ENCODE measurements at places on chromosomes 4 and X.

DNA sequence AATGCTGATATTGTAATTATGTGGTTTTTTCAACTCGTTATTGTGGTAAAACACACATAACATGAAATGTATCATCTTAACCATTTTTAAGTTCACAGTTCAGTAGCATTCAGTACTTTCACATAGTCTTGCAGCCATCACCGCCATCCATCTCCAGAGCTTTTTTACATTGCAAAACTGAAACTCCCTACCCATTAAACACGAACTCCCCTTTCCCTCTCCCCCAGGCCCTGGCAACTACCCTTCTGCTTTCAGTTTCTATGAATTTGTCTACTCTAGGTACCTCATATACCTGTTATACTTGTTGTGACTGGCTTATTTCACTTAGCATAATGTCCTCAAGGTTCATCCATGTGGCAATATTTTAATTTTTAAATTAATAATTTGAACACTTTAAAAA is 380.6 kb downstream of the MAPK10 start:
- DNase-seq: no peak

DNA sequence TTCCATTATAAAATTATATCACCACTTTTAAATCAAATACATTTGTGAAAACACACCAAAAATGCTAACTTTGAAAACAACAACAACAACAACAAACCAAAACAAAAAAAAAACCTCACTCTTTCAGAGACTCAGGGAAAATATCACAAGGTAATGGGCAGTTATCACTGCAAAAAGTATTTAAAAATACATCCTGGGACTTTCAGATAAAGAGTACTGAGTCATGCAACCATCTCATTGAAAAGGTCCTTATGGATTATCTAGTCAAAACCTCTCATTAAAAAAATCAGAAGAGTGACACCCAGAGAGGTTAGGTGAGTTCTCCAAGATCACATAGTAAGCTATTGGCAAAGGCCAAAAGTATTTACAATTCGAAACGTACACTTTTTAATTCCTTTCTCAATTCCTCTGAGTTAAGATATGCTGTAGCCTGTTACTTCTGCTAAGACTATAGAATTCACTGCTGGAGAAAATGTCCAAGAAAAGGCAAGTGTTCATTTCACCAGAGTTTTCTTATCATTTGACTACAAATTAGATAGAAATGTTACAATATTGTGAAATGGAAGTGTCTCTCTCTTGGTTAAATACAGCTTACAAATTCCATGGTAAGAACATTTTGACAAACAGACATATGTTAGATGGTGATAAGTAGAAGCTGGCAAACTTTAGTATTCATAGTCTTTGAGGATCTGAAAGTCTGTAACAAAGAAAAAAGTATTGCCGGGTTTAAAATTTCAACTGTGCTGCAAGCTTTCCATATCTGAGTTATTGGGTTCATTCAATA is 9.3 kb downstream of the STX18 start:
- DNase-seq: no peak

GRCh38 chr4:152953514-152953913 is 17.4 kb downstream of the FHDC1 start:
- DNase-seq: no peak

DNA sequence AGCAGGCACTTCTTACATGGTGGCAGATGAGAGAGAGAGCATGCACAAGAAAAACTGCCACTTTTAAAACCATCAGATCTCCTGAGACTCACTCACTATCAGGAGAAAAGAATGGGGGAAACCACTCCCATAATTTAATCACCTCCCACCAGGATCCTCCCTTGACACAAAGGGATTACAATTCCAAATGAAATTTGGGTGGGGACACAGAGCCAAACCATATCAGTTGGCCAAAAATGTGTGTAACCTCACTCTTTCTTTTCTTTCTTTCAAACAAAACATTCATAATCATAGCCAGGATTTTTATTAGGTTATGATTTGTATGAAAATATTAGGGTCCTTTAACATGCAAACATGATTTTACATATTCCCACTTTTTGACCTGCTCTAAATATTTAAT is 222.1 kb downstream of the PCDH18 start:
- DNase-seq: no peak

GRCh38 chr4:39124885-39125599 is 57.3 kb upstream of the WDR19 start:
- DNase-seq: no peak

GRCh38 chrX:140710710-140711109 is 1.2 kb downstream of the LINC00632 start:
- DNase-seq: no peak

- DNase-seq: no peak
These were observed 9.5 kb downstream of the OGT start for GRCh38 chrX:71542411-71542810.

DNA sequence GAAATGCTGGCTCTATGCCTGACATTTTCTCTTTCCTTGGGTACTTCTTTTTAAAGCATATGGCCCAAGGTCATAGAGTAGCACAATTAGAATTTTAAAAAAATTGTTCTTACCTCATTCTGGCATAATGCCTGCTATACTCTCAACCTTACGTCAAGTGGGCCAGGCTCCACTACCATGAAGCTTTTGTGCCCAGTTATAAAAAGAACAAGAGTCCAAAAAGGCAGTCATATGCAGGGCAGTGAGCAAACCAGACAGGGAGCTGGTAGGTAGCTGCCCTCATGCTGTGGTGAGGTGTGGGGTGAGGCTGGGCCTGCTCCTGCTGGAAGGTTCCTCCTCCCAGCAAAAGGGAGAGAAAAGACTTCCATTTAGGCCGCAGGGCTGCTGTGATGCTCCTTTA is 64.4 kb upstream of the UCP1 start:
- no peak for DNase-seq

DNA sequence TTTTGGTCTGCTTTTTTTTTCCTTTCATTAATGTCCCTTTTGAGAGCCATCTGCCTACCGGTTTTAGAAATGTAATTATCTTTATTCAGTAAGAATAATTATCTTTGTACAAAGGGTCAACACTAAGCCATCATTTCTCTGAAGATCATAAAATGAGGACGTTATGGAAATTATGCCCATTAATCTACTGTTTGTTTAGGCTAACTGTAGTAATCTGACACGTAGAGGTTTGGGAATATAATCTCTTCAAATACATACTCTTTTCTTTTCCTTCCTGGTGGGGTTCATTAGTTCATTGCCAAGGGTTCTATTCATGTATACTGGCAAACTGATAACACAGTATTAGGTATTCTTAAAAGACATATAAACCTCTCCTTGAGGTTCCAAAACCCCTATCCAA is 3.8 kb upstream of the HSD17B13 start:
- no peak for DNase-seq

GRCh38 chr4:188282471-188283232 is 143.4 kb downstream of the TRIML1 start:
- DNase-seq: no peak

GRCh38 chr4:159941076-159941475 is 838.2 kb downstream of the RAPGEF2 start:
- no peak for DNase-seq

DNA sequence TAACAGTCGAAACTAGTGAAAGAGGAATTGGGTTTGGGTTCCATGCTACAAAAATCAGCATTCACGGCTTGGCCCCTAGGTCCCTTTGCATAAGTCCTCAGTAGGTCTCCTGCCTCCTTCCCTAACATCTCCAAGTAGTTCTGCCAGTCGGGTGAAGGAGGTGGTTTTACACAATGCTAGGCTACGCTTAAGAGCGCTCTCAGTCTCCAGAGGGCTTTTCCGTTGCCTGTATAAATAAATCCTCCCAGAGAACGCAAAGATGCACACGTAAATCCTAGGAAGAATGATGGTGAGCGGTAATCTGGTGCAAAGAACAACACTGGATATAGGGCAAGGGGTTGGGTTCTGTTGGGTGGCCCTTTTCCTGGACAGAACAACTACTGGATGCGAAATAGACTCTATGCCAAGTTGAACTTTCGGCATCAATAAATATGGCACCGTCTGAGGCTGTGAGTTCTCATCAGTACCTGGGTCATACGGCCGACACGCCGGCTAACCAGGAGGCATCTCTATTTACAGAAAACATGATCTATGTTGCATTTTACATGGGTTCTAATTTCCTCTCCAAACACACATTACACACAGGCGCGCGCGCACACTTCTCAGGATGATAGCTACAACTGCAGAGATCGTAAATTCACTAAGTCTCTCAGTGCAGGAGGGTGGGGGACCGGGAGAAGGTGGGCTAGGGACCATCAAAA is 1.3 kb downstream of the CAMK2D start:
- DNase-seq: peak; percentile 13

GRCh38 chr4:5710065-5710960 is 688 bp upstream of the EVC start:
- no peak for DNase-seq

DNA sequence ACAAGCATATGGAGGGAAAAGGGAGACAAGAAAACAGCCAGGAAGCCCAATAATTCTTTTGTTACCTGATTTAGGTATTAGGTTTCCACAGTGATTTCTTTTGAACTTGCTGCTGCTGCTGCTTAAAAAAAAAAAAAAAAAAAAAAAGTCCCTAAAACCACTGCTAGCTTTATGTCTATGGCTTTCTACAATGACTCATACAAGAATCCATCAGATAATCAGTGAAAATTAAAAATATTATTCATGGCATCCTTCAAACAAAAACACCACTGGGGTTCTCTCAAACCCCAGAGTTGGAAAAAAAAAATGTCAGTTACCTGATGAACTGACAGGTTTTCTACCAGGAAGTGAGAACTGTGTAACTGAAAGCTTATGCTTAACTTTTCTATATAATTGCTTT is 14.3 kb downstream of the EPHA5 start:
- DNase-seq: no peak

GRCh38 chr4:172169871-172170270 is 356.7 kb downstream of the GALNTL6 start:
- DNase-seq: no peak

- DNase-seq: peak; percentile 31
These were observed 126.0 kb upstream of the ENPP6 start for GRCh38 chr4:184343502-184344177.

GRCh38 chrX:130251671-130252070 is 17.0 kb downstream of the ZNF280C start:
- no peak for DNase-seq

DNA sequence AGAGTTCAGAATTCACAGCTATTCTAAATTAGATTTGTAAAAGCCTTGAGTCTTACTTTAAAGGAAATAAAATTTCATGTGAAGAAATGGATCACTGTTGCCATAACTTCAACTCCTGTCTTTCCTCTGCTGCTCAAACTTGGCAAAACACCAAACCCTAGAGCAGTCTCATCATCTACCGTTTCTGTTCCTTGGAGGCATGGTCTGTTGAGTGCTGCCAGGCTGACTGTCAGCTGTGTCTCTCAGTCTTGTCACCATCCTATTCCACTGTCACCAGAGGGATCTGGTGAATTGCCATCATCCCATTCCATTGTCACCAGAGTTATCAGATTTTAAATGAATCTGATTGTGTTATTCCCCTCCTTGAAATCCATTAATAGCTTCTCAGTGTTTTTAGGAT is 55.6 kb downstream of the STIM2 start:
- no peak for DNase-seq

DNA sequence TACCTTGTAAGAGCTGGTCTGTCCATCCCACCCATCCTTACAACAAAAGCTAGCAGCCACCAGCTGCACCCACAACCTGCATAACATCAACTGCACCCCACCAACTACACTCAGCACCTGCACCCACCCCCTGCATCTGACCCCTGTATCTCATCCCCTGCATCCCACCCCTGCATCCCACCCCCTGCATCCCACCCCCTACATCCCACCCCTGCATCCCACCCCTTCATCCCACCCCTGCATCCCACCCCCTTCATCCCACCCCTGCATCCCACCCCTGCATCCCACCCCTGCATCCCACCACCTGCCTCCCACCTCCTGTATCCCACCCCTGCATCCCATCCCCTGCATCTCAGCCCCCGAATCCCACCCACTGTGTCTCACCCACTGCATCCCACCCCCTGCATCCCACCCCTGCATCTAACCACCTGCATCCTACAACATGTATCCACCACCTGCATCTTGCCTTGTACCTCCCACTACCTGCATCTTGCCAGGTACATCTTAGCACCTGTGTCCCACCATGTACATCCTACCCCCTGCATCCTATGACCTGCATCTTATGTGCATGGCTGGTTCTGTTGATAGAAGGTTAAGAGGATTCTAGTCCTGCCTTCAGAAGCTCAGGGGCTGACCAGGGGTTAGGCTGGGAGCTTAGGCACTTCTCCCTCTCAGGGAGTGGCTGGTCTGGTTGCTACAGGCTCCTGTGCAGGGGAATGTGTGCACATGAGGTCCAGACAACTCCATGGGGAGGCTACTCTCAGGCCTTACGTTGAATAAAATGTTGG is 9.4 kb downstream of the TMEM271 start:
- no peak for DNase-seq

DNA sequence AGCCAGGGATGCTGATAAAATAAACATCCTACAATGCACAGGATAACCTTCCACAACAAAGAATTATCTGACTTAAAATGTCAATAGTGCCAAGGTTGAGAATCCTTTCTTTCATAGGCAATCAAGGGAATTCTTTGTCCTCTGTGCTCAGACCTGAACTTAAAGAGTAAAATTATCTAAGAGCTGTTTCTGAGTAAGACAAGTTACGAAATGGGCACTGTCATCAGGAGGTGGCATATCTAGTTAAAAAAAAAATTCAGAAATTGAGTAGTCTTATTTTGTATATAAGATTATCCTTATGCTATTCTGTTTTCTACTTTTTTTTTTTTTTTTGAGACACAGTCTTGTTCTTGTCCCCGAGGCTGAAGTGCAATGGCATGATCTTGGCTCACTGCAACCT is 3.3 kb upstream of the RAB33B start:
- DNase-seq: no peak

DNA sequence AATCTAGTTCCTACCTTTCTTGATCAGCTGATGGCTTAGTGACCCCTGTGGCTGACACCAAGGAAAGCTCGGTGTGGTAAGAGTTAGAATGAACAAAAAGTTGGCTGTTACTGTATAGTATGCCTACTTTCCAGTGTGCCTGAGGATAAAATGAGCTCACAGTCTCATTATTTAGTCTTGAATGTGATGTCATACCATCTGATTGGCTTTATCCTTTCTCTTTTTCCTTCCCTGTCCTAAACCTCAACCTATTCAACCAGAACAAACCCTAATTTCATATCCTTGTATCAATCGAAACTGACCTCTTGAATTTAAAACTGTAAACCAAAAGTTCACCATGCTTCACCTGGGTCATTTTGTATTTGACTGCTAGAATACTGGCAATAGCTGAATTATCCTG is 156.4 kb downstream of the PPARGC1A start:
- no peak for DNase-seq

- DNase-seq: no peak
These were observed 180.8 kb downstream of the MAGEB17 start for GRCh38 chrX:16347968-16348670.

- no peak for DNase-seq
These were observed 19.1 kb downstream of the SASH3 start for GRCh38 chrX:129798888-129799287.

GRCh38 chr4:188941524-188942119 is 802.4 kb downstream of the TRIML1 start:
- DNase-seq: no peak

- no peak for DNase-seq
These were observed 51.4 kb upstream of the LSM6 start for GRCh38 chr4:146124023-146124680.
